ENCODE measurements at places on chromosomes 13 and 19. TPM values are rescaled to one million over a fixed set of nuclear protein-coding genes. Genes with fewer than 3 reads are reported as not detected.

DNA sequence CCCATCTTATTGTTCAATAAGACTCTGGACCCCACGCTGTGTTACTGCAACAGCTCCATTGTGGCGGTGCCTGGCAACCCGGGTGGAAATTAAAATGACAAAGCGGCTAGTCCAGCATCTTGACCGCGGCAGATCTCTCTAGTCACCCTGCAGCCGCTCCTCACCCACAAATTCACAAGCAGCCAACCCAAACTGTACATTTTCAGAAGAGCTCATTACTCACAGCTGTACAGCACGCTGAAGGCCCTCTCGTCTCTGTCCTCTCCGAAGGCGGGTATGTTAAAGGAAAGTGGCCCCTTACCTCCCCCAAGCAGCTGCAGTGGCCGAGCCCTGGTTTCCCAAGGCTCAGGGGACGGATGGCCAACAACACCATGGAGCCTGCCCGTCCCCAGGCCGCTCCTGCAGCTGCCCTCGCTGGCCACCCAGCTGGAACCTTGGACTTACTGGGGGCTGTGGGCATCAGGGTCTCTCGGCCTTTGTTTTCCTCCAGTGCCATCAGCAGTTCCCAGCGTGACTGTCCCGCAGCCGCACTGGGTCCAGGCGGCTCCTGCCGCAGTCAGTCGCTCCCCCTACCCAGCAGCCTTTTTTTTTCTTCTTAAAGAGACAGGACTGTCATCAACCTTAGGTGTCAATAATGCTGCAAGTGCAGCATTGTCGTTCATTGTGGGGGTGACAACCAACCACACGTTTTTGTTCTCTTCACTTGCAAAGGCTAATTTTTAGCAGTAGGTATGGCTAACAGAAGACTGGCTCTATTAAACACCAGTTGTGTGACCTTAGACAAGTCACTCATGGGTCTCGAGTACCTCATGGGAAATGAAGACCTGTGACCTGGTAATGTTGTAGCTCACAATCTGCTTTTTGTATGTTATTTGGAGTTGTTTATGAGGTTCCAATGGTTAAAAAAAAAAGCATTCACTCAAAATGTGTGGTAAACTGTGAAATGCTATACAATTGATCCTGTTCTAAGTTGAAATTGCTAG, at the start of gene SACS:
Gene SACS, minus strand, starts transcription at position 532 of the 983 bp plus-strand sequence. CDS start 22,463 bp downstream, outside the sequence.
- DNase-seq: no peak
- no peaks in the 10 kb centered on the region for H3K27me3 ChIP-seq
- H3K27ac ChIP-seq: peak within 1 kb of the TSS; percentile 29
- peak within 1 kb of the TSS; percentile 36 for H3K4me3 ChIP-seq
- H3K36me3 ChIP-seq: no peaks in the 10 kb centered on the region

The ADGRE1 gene
- total RNA-seq: 1.0 TPM

DNA sequence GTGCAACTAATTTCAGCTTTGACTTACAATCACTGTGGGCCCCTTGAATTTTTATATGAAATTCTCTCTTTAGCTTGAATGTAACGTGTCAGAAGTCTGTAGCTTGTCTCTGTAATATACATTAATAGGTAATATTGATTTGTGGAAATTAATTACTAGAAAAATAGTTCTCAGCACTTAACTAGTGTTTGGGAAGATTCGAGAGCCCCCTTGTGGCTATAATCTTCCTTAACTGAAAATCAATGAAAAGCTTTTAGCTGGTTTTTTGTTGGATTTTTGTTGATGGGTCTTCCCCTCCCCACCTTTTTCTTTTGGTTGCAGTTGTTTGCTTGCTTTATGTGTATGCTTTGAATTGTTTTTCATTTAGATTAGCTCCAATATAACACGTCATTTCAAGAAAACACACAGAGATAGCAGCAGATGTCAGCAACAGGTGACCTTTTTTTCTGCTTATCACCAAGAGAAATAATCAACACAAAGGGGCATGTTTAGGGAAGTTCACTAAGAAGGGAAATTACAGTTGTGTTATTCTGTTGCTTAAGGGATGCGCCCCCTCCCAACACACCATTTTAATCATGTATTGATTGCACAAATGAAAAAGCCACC, 176.8 kb downstream of the OXGR1 start:
- no peak overlapping the region for H3K27ac ChIP-seq
- DNase-seq: no peak
- H3K36me3 ChIP-seq: no peaks in the 10 kb centered on the region
- H3K4me3 ChIP-seq: no peak overlapping the region
- no peaks in the 10 kb centered on the region for H3K4me1 ChIP-seq
- no peaks in the 10 kb centered on the region for H3K27me3 ChIP-seq

DNA sequence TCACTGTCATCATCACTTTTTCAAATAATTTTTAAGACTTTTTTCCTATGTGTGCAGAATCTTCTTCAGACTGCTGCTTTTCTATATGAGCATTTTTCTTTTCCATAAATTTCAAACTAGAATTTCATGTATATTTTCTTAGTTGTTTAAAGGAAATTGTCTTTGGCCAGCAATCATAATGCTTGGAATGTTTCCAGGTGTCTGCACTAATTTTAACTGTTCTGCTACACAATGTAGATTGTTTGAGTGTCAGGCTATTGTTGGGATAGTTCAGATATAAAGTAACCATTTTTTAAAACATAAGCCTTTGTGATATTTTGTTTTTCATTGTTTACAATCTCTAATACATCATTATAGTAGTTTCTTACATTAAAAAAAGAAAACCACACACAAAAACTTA, 1418.5 kb downstream of the EFNB2 start:
- H3K27ac ChIP-seq: no peak overlapping the region
- H3K4me3 ChIP-seq: no peak overlapping the region
- H3K27me3 ChIP-seq: no peaks in the 10 kb centered on the region
- H3K36me3 ChIP-seq: no peaks in the 10 kb centered on the region
- no peaks in the 10 kb centered on the region for H3K4me1 ChIP-seq
- no peak for DNase-seq
